Esophagus squamous epithelium (tissue), 5 donors: ENCODE measurements at places on chromosomes 11 and 22.

- DNase-seq, result no peak
Measured at GRCh38 chr11:46012185-46012584, 89.7 kb downstream of the LARGE2 start.

DNA sequence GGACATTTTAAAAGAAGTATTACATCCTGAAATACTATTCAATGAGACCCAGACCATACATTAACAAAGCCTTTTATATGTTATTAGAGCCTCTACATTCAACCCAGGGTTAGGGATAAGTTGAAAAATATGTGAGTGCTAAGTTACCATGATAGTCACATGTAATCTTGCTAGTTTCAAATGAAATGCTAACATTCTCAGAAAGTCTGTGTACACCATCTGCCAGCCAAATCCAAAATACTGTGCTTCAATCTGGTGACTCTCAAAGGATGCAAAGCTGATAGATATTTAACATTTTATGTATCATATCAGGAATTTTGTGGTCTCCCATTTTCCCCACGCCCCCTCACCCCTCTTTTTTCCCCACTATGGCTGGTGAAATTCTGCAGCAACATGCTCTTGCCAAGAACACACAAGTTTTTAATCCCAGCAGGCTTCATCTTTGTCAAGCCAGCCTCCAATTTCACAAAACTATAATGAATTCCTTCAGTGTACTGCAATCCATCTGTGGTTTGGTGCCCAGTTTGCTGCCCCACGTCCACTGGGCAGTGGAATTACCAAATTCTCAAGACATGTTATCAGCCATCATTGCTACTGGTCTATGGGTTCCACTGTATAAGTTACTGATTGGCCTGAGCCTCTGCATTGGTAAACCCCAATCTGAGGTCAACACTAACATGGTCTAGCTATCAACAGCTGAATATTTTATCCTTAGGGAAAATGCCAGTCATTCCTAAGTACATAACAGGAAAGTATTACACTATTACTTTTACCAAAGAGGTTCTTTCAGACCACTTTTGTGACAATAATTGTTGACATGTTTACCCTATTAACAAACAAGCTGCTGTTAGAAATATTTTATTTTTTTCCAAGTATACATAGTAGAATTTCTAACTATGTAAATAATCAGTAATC is 1.5 kb upstream of the PICALM start:
- no peak for DNase-seq

DNA sequence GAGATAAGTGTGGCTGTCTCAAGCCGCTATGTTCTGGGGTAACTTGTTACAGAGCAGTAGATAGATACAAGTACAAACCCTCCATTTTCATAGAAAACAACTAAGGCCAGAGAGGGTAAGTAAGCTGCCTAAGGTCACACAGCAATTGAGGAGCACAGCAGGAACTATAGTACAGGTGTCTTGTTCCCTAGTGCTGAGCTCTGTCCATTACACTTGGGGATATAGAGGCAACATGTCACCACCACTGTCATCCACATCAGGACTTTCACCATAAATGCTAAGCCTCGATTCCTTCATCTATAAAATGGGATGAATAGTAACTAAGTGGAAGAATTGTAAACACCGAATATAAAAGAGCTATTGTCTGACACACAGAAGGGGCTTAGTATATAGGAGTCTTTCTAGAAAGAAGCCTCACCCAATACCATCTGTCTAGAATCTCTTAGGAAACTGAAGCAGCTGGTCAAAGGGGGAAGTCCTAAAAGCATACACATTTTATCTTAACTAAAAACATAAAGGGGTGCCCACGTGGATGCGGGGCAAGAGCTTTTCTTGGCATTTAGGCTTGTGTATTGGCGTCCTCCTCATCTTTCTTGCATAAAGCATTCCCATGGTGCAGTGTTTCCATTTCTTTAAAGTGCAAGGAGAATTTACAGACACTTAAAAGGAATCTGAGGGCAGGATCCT is 93.8 kb upstream of the ALX4 start:
- DNase-seq, result no peak

- no peak for DNase-seq
Measured at GRCh38 chr11:94501522-94501921, 7.7 kb downstream of the ANKRD49 start.

DNA sequence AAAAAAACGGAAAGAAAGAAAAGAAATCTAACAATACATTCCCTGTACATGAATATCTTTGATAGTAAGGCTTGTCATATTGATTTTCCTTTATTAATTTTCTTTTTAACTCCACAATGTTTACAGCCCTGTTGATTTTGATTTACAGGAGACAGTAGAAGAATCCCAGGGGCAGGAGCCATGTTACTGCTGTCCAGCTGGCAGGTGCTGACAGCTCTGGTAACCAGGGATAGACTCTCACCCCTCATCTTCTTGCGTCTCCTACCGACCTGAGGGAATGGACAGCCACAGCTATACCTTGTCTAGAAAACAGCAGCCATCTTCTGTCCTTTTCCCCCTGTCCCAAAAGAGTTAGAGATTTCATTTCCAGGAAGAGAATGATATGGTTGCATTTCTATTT is 37.4 kb downstream of the PRDM10 start:
- DNase-seq, result no peak

GRCh38 chr11:11806586-11806985 is 35.2 kb upstream of the USP47 start:
- DNase-seq, result no peak

DNA sequence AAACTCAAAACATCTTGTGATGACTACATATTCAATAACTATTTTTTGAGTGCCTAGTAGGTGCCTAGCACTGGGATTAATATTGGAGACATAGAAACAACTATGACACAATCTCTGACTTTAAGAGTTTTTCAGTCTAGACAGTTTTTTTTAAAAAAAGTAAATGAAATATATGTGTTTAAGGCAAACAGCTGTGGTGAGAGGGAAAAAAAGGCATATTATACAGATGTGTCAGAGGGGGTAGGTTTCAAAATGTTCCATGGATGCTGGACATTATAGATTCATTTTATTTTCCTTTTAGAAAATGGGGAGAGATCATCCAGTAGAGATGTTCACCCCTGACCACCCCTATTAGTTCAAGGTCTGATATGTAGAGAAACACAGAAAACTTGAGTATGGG is 90.8 kb downstream of the LUZP2 start:
- no peak for DNase-seq

GRCh38 chr11:36027731-36028130 is 83.9 kb downstream of the LDLRAD3 start:
- DNase-seq, result no peak

DNA sequence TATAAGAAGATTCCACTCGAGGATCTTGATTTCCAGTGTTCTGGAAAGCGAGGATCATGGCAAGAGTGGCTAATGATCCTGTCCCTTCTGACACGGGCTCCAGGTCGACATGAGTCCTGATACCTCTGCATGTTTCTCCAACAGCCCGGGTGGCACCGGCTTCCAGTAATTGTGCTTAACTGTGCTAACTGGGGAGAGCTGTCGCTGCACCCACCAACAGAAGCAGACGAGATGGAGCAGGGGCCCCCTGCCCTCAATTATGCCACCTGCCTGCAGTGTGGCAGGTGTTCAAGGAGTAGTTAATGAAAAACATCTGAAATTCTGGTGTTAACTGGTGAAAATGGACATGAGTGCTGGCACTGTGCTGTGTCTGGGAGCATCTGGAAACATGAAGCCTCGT is 6.2 kb downstream of the MRPL21 start:
- no peak for DNase-seq

GRCh38 chr11:105298174-105298573 is 158.6 kb upstream of the CARD18 start:
- no peak for DNase-seq

DNA sequence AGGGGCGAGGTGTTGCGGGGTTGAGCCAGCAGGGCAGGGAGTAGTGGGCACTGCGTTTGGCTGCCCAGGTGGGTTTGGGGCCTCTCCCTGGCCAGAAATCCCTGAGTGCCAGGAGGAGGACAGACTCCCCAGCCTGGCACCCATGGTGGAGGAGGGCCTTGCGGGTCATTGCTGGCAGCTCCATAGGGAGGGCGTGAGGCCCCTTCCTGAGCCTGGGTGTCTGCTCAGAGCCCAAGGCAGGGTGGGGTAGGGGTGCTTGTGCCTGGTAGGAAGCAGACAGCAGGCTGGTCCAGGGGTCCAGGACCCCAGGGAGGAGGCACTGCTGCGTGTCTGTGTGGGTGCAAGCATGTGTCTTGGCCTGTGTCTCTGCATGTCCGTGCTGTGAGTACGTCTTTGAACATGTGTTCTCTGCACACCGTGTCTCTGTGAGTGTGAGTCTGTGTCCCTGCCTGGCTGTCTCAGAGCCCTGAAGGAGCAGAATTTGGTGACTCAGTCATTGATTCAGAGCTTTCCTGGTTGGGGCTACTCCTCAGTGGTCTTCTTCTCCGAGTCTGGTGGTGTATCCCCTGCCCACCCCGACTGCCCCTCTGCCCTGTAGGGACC is 3.9 kb downstream of the TSPAN4 start:
- no peak for DNase-seq

DNA sequence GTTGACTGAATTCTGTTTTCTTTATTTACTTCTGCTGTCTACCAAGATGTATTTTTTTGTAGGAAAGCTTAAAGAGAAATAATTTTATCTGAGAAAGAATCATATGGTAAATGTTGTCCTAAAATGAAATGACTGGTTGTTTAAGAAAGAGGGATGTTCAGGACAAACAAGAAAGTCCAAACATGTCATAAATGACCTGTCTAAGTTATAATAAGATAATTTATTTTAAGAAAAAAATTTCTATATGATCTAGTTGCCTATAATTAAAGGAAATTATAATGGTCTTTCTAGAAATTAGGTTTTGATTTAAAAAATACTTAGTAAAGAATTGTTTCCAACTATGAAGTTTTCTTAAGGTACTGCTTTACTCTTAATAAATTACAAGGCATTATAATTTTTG is 10.5 kb downstream of the SCGB2A2 start:
- no peak for DNase-seq

DNA sequence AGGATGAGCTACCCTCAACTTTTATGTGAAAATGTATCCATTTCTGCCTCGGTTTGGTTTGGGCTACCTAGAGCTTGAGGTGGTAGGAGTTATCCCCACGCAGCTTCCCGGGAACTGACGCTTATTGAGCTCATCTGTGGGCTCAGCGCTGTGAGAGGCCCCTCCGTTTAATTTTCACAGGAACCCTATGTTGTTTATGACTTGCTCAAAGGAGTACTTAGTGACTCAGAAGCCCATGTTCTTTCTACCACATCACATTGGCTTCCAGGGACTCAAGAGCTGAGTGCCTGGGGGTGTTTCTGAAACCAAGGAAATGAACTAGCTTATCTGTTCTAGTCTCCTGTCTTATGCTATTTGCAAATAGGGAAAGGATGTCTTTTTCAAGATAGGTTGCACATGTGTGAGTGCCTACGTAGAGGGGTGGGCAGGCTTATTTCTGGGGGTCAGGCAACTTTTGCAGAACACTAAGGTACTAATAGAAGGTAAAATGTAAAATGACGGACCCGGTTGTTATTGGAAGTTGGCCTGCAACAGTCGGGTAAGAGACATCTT is 40.5 kb downstream of the MICAL2 start:
- DNase-seq, result no peak

- no peak for DNase-seq
Measured at GRCh38 chr22:19875531-19876313, 21.0 kb upstream of the GNB1L start.

DNA sequence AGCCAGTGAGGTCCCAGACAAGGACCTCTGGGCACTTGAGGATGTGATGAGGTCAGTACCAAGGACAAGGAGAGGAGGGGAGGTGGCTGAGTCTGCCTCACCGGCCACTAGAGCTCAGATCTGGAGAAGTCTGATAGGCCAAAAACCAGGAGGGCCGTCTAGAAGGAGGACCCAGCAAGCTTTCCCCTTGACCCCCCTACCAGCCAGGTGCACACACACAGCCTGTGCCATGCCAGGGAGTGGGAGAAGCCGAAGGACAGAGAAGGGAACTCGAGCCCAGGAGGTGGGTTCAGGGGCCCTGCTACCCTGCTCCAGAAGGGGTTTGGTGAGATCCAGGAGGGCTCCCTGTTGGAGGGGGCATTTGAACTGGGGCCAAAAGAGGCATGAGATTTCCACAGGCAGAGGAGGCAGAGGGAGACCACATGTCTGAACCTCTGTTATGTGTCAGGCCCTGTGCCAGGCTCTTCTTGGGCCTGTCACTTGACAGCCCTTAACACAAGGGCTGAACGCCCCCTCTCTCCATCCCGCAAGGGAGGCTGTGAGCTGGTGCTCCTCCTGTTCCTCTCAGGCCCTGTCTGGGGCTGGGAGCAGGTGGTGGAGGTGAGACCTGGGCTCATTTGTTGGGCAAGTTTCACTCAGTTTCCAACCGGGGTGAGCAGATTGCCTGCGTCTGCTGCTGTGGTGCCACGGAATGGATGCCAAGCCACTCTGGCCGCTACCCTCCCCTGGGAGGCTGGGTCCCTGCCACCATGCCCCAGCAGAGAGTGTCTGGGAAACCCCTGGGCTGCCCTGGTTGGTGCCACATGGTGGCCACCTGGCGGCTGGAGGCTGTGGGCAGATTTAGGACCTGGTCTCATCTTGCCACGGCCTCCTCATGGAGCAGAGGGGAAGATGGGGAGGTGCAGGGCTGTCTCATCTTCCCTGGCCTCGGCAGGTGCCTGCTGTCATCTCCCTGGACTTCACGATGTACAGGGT is 65.2 kb downstream of the MPPED1 start:
- no peak for DNase-seq
